ENCODE measurements at places on chromosomes 12 and 14.

DNA sequence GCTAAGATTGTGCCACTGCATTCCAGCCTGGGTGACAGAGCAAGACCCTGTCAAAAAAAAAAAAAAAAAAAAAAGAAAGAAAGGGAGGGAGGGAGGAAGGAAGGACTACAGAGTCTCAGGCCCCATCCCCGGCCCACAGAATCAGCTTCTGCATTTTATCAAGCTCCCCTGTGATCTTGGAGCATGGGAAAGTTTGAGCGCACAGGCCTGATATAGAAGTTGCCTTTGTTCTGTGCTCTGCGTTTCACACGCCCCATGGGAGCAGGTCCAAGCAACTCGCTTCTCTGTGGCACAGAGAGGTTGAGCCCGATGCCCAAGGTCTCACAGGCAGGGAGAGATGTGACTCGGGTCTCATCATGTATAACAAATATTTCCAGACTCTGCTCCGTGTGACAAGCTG is 101.8 kb downstream of the PHETA1 start:
- H3K4me3 ChIP-seq, result no peak overlapping the region
- H3K36me3 ChIP-seq, result no peaks in the 10 kb centered on the region
- no peaks in the 10 kb centered on the region for H3K4me1 ChIP-seq
- no peak overlapping the region for H3K27ac ChIP-seq
- no peak for DNase-seq

- no peak for DNase-seq
- H3K27me3 ChIP-seq, result no peaks in the 10 kb centered on the region
Measured at GRCh38 chr12:128121424-128121823, 145.5 kb upstream of the TMEM132C start.

- no peaks in the 10 kb centered on the region for H3K36me3 ChIP-seq
- no peak overlapping the region for H3K27ac ChIP-seq
- DNase-seq, result no peak
- no peaks in the 10 kb centered on the region for H3K4me1 ChIP-seq
Measured at GRCh38 chr14:26004342-26004741, 593.5 kb downstream of the NOVA1 start.

DNA sequence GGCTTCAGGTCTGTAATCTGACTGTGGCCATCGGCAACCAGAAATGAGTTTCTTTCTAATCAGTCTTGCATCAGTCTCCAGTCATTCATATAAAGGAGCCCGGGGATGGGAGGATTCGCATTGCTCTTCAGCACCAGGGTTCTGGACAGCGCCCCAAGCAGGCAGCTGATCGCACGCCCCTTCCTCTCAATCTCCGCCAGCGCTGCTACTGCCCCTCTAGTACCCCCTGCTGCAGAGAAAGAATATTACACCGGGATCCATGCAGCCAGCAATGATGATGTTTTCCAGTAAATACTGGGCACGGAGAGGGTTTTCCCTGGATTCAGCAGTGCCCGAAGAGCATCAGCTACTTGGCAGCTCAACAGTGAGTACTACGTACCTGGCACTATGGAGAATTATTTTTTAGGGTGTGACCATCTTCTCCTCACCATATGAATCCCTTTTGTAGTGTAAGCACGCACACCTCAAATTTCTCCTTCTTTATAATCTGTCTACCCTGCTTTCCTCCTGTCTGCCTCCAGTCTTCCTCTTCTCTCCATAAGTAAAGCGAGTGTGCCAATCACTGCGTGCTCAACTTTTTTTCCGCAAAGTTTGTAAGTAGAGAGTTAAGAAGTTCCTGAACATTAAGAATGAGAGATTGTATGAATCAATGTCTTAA is at the start of gene TPH2:
Gene TPH2 (plus strand): TSS at position 118 of the 658 bp plus-strand sequence. CDS start 142 bp downstream, at position 260.
- H3K4me1 ChIP-seq, result no peaks in the 10 kb centered on the region
- DNase-seq, result peak; percentile 32
- no peaks in the 10 kb centered on the region for H3K36me3 ChIP-seq
- H3K4me3 ChIP-seq, result no peak within 1 kb of the TSS
- H3K27ac ChIP-seq, result no peak within 1 kb of the TSS

- no peaks in the 10 kb centered on the region for H3K4me1 ChIP-seq
- no peaks in the 10 kb centered on the region for H3K36me3 ChIP-seq
- H3K27ac ChIP-seq, result no peak overlapping the region
- H3K27me3 ChIP-seq, result no peaks in the 10 kb centered on the region
- no peak overlapping the region for H3K4me3 ChIP-seq
Measured at GRCh38 chr12:60100160-60100559, 504.3 kb downstream of the SLC16A7 start.

DNA sequence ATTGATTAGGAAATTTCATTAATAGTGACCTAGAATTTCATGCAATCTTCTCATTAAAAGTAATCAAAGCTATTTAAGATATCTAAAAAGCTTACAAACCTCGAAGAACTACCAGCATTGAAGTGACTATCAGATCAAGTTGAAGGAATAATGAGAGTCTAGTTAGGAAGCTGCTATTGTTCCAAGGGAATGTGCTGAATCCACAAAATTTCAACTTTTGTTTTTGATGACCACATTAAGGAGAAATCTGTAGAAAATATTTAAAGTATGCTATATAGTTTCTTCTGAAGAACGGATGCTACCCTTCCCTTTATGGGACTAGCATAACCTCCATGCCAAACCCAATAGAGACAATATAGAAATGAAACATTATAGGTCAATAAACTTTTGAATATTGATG is 2.5 kb upstream of the CTSG start:
- peaks cover 8% of the 10 kb centered on the region for H3K27me3 ChIP-seq
- no peak for DNase-seq
- no peaks in the 10 kb centered on the region for H3K36me3 ChIP-seq

GRCh38 chr14:32366256-32366879 is 37.3 kb downstream of the AKAP6 start:
- DNase-seq, result no peak
- H3K4me1 ChIP-seq, result peaks cover 6% of the 10 kb centered on the region
- no peaks in the 10 kb centered on the region for H3K36me3 ChIP-seq

DNA sequence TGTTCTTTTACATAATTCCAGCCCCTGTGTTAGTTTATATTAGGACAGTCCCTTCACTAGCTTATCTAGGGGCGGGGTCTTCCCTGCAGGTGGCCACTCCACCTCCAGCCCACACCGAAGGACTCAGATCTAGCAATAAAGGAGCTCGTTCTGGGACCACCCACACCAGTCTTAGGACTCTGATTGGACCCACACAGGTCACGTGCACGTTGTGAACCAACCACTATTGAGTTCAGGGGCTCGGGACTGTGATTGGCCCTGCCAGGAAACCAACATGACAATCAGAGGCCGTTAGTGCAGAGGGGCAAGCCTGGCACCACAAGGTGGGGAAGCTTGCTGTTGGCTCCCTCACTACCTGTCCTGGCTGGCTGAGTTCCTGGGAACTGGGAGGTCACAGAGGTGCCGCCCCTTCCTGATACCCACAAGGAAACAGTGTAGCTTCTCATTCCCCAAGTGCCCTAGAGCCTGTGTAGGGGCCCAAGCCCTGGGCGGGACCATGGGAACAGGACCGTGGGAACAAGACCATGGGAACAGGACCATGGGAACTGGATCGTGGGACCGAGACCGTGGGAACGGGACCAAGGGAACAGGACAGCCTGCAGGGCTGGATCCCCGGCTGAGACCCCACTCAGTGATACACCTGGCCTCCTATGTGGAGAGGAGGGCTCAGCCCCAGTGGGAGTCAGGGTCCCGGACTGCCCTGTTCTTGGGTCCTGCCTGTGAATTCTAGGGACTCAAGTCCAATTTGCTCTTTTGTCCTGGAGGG is 297.8 kb downstream of the ADGRD1 start:
- DNase-seq, result no peak
- no peak overlapping the region for H3K4me3 ChIP-seq
- H3K4me1 ChIP-seq, result no peaks in the 10 kb centered on the region

GRCh38 chr12:116964054-116965050 is 53.6 kb downstream of the FBXW8 start:
- peaks cover 14% of the 10 kb centered on the region for H3K4me1 ChIP-seq
- peaks cover 18% of the 10 kb centered on the region for H3K36me3 ChIP-seq
- no peak overlapping the region for H3K27ac ChIP-seq
- DNase-seq, result no peak
- H3K27me3 ChIP-seq, result no peaks in the 10 kb centered on the region

DNA sequence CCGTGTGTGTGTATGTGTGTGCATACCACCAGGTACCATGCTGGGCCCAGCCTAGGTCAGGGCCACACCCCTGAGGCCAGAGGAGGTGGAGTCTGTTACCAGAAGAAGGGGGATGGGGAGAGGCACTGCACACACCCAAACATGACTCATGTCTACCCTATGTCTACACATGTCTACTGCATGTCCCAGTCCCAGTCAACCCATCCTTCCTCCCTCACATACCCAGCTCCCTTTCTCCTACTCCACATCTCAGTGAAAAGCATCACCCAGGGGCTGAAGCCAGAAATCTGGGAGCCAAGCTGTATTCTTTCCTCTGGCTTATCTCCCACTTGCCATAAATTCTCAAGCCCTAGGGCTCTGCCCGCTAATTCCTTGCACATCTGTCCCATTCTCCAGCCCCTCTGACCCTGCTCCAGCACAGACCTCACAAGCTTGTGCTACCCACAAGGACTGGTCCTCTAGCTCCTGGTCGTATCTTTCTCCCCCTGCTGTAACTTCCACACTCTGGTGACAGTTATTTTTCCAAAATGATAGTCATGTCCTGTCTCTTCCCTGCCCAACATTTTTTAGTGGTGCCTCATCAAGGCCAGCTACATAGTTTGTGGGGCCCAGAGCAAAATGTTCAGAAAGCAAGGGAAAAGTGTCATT is 18.0 kb upstream of the APPL2 start:
- peaks cover 5% of the 10 kb centered on the region for H3K36me3 ChIP-seq
- H3K27me3 ChIP-seq, result no peaks in the 10 kb centered on the region
- H3K4me3 ChIP-seq, result no peak overlapping the region

- no peak for DNase-seq
- no peak overlapping the region for H3K4me3 ChIP-seq
- H3K4me1 ChIP-seq, result peaks cover 2% of the 10 kb centered on the region
- H3K27me3 ChIP-seq, result peaks cover 1% of the 10 kb centered on the region
- peaks cover 1% of the 10 kb centered on the region for H3K36me3 ChIP-seq
- H3K27ac ChIP-seq, result no peak overlapping the region
Measured at GRCh38 chr12:120749256-120749655, 23.6 kb downstream of the ACADS start.

- peak overlapping the region; percentile 95 for H3K4me3 ChIP-seq
- H3K4me1 ChIP-seq, result peaks cover 23% of the 10 kb centered on the region
- peak overlapping the region; percentile 95 for H3K27ac ChIP-seq
- DNase-seq, result no peak
Measured at GRCh38 chr12:12726555-12727093, 9.5 kb downstream of the CDKN1B start.

DNA sequence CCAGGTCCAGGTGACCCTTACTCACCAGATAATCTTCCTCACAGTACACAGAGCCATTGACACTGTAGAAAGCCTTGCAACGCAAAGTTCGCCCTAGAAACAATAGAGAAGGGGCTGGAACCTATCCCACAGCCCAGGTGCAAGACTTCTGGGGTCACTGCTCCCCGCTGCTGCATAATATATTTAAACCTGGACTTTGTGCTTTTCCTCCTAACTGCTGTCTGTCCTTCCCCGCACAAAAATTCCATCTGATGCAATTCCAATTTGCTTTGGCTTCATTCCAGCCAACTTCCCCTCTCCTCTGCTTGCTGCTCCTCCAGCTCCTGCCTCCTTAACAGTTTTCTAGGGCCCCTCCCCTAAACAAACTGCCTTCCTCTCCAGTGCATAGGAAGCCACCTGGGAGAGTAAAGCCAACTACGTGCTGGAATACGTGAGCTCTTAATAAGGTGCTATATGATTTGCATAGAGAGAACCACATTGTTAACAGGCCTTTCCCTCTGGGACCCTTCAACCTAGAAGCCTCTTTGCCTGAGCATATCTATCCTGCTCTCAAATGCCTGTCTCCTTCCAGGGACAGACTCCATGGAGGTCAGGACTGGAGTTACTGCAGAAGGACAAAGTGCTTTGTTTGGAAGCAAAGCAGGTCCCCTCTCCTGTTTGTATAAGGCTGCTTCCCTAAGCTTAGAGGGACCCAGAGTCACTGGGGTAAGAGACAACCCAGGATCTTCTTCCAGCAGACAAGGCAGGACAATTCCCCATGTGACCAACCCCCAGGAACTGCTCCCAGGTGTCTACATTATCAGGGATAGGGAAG is 5.5 kb downstream of the AJUBA start:
- no peak overlapping the region for H3K4me3 ChIP-seq
- H3K27me3 ChIP-seq, result peaks cover 5% of the 10 kb centered on the region
- no peak for DNase-seq
- no peak overlapping the region for H3K27ac ChIP-seq
- no peaks in the 10 kb centered on the region for H3K36me3 ChIP-seq
- H3K4me1 ChIP-seq, result peaks cover 9% of the 10 kb centered on the region

DNA sequence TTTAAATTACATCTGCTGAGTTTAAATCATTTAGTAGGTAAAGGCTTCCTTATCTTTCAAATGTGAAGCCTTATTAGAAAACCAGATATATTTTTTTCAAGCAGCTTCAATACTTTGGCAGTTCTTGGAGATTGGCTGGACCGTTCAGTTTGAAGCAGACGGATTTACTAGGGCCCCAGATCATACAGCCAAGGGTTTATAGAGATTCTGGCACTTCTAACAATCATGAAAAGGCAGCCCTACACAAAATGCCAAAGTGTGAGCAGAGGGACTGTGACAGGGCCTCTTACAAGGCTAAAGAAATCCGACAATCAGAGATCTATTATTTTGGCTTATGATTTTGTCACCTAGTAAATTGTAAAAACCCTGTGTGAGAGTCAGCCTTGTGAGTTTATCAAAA is 162.8 kb upstream of the SLC38A2 start:
- no peak for DNase-seq
- H3K4me1 ChIP-seq, result peaks cover 15% of the 10 kb centered on the region
- H3K36me3 ChIP-seq, result peaks cover 8% of the 10 kb centered on the region
- no peak overlapping the region for H3K4me3 ChIP-seq
- H3K27ac ChIP-seq, result no peak overlapping the region
- H3K27me3 ChIP-seq, result no peaks in the 10 kb centered on the region

DNA sequence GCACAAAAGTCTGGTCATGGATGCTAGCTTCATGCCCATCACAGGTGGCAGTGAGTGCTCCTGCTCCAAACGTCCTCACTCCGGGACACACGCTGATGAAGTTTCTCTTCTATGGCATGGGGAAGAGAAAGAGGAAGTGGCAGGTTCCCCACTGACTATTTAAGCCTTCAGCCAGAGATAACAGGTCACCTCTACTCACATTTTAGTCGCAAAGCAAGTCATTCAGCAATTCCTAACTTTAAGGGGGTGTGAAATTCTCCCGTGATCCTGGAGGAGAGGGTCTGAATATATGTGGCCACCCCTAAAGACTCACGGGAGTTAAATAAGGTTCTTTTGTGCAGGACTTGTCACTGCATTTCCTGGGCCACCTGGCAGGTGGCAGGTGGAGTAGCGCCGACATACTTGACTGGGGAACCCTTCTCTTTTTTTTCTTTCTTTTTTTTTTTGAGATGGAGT is 18.8 kb upstream of the RCOR1 start:
- H3K36me3 ChIP-seq, result no peaks in the 10 kb centered on the region
- peak overlapping the region; percentile 56 for H3K27ac ChIP-seq
- peak overlapping the region; percentile 75 for H3K4me3 ChIP-seq
- H3K4me1 ChIP-seq, result peaks cover 12% of the 10 kb centered on the region

Data from memory B cell (primary cell).